Stimulated activated CD8-positive, alpha-beta memory T cell treated with anti-CD3 and anti-CD28 coated beads, Interleukin-4, amount 100 ng/mL, for 1 hour (primary cell): ENCODE measurements at places on chromosomes 2 and 18.
A peak's percentile ranks its signal among the peaks of the same experiment; 100 is the strongest.

DNA sequence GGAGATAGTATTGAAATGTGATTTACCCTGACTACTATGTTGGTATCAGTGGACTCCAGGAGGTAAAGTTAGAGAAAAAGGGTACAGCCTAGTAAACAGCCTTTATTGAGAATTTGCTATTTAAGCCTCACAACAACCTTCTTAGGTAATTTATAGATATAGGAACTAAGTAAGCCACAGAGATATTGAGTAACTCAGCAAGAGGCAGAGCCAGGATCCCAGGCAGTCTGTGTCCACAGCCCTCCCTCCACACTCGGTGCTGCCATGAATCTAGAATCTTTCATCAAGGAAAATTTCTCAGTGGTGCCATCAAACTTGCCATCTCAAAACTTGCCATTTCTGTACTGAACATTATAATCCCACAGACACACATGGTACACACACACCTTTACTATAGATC, 170.9 kb downstream of the CAPN13 start:
- DNase-seq: no peak

- peak; percentile 41 for DNase-seq
Observed at GRCh38 chr2:68837164-68837860, 33.9 kb downstream of the BMP10 start.

- no peak for DNase-seq
Observed at GRCh38 chr18:23902396-23902795, 112.2 kb upstream of the TTC39C start.

GRCh38 chr2:152405206-152406118, 70.5 kb downstream of the FMNL2 start:
- DNase-seq: no peak

DNA sequence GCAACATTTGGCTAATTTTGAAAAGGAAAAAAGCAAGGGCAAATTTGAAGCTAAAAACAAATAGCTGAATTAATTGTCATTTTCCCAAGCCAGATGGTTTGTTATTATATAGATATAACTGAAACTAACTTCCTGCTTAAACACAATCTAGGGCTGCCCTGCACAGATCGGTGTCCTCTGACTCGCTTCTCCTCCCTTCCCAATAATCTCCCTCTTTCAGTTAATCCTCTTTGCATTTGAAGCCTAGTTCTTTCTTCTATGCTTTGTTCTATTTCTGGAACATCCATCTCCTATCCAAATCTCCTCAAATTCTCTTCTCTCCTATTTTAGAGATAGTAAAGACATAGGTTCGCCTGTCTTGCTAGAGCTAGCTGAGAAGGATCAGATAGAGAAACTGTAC, 328.1 kb downstream of the SLC8A1 start:
- DNase-seq: no peak

GRCh38 chr2:30346471-30347169, 100.4 kb upstream of the LCLAT1 start:
- DNase-seq: no peak

DNA sequence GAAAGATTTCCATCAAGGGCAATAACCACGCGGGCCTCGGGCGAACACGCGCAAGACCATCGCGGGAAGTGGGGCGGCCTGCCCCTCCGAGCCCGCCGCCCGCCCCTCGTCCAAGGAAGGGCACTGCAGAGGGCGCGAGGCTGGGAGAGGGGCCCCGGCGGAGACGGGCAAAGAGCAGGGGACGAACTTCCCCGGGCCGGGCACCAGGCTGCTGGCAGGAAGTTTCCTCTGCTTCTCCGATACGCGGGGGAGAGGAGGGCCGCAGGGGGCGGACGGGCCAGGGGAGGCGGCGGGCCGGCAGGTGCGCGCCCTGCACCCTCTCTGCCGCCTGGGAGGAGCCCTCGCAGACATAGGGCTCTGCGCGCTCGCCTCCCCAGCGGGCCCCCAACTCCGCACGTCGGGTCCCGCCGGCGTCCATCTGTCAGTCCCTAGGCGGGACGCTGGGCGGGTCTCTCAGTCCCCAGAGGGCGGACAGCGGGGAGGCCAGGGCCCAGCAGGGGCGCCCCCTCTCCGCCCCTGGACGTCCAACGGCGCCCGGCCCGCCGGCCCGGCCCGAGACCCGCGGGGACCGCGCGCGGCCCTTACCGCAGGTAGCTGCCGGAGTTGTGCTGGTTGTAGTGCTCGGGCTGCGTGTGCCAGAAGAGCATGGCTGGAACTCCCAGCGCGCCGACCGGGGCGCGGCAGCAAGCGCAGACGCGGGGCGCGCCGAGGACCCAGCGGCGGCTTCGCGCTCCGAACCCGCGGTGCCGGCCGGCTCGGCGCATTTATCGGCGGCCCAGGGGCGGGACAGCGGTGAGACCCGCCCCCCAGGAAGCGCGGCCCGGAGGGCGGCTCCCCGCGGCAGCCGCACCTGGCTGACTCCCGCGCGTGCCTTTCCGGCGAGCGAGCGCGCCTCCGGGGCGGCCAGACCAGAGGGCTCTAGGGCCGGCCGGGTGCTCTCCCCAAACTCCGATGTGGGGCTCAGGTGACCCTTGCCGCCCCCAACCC, at the start of gene TFCP2L1:
Gene TFCP2L1, minus strand, starts transcription at position 740 of the 987 bp plus-strand sequence. Its CDS starts 93 bp downstream, at position 647.
- DNase-seq: no peak

DNA sequence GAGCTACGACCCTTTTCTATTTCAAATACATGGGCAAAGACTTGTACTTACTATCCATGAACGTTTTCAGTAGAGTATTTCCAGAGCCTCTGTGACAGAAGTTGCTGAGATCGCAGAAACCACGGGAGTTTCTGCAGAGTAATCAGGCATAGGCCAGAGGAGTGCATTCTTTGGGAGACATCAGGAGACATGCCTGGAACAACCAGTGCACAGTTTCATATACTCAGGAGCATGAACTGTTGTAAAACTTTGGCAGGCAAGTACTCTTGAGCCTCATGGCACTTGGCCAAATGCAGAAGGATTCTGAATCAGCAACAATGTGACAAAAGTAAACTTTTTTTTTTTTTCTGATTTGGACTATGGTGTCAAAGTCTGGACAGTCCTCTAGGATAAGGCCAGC, 307.1 kb downstream of the GRB14 start:
- DNase-seq: no peak

DNA sequence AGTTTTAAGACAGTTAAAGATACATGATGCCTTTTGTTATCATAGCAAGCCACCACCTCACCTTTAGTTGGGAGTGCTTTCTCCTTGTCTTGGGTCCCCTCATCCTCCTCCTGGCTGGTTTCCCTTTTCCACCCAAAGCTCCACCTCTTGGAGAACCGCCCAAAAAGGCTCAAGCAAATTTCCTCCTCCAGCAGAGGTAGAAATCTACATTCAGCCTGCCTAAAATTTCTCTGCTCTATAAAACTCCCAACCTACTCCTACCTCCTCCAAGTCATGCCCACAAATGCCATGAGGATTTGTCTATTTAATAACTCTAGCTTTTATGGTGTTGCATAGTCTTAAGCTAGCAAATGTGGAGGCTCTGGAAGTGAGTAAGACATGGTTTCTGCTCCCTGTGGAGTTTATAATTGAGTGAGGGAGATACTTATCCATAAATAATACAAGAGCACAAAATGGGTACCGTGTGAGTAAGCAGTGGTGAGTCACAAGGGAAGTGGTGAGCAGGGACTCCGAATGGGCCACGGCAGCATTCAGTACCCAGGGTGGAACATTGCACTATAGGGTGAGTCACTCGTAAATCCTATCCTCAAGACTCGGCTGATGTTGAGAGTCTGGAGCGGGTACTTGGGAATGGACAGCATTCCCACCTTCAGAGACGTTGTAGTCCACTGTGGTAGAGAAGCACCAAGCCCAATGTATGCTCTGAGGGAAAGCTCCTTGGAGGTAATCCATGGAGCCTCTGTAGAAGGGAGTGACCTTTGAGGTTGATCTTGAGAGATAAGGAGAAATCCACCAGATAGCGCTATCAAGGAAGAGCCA, 146.3 kb downstream of the RTN4 start:
- peak; percentile 25 for DNase-seq

- no peak for DNase-seq
Observed at GRCh38 chr18:26868968-26869586, 3.6 kb upstream of the AQP4 start.

DNA sequence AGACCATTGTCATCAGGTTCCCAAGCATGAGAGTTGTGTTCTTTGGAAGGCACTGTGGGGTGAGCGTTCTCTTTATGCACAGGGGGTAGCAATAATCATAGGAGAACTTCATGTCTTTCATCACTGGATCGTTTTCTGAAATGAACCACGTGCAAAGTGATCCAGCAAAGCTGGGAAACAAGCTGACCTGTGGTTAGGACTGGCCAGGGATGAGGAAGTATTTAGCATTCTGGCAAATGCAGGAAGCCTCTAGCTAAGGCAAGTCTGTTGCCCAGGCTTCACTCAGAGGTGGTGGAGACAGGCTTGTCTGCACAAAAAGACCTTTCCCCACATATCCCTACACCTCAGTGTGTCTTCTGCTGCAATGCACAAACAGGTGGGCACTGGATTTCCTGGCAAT, 58.6 kb downstream of the MMADHC start:
- DNase-seq: no peak

DNA sequence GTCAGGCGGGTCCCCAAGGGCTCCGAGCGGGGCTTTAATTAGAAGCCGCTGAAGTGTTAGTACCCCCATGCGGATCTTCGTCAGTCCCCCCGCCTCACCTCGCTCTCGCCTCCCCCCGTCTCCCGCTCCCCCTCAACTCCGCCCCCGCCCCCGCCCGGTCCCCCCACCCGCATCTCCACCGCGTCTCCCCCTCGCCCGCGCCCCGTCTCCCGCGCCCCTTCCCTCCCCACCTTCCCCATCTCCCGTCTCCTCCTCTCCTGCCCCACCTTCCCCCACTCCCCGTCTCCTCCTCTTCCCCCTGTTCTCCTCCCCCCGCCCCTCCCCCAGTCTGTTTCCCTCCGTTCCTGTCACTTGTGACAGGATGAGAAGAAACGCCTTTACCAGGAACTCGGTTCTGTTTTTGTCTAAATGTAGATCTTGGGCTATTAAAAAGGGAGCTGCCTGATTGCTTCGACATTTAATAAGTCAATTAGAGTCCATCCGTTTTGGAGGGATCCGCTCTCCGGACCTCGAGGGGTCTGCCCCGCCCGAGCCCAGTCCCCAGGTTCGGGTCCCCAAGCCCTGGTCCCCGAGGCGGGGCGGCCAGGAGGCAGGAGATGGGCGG, 969 bp upstream of the ALKAL2 start:
- DNase-seq: no peak

DNA sequence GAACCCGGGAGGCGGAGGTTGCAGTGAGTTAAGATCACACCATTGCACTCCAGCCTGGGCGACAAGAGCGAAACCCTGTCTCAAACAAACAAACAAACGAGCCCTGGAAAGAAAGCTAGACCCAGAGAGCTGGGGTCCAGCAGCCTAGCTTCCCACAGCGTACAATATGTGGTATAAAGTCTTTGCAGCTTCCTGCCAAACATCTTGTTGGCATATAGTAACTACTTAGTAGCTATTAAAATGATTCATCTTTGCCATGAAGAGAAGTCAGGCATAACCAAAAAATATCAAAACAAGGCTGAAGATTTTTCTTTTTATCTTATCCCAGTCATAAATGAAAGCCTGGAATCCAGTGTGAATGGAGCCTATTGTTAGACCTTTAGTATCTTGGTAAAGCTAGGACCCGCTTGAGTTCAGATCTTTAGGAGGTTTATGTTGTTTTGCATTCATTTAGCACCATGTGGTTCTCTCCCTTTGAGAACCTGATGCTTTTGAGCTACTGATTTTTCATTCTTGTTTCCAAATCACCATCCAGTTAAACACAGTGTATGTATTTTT, 139.7 kb upstream of the NOSTRIN start:
- no peak for DNase-seq

- peak; percentile 53 for DNase-seq
Observed at GRCh38 chr2:216013080-216013909, at the start of gene MREG. Gene MREG (minus strand): TSS chr2:216013551. CDS start chr2:216013327, 224 bp downstream.
